NCI-H2081 (cell line): ENCODE measurements at places on chromosomes 6 and 20.

- no peak for DNase-seq
These were observed 37.2 kb upstream of the PLCB1 start for GRCh38 chr20:8094850-8095249.

DNA sequence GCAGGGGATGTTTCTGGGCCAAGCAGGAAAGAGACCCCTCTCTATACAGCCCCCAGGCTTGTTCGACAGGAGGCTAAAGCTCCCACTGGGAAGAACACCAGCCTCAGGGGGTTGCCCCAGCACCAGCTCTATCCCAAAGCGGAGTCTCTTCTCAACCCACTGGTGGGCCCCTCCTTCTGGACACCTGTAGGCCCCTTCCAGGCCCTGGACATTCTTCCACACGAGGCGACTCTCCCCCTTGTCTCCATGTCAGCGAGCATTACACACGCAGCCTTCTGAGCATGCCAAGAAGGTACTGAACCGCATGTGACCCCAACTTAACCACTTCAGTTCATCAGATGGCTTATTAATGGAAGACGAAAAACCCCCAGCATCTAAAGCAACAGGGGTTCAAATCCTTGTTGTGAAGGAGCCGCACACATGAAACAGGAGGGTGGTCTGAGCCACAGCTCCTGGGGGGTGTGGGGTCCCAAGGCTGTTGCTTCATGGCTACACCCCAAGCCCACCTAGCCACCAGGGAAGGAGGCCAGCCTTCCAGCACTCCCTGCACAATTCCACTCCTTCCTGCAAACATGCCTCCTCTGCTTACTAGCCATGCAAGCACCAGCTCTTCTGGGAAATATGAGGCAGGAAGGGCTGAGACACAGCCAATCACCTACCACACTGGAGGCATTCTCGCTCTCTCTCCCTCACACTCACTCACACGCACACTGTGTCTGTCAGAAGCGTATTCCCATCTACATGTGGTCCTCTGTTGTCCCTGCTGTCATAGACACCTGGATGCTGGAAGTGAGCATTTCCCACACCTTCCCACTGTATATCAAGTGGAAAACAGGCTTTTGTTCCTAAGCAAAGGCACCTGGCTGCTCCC is 104.5 kb downstream of the NOL4L start:
- DNase-seq: no peak

DNA sequence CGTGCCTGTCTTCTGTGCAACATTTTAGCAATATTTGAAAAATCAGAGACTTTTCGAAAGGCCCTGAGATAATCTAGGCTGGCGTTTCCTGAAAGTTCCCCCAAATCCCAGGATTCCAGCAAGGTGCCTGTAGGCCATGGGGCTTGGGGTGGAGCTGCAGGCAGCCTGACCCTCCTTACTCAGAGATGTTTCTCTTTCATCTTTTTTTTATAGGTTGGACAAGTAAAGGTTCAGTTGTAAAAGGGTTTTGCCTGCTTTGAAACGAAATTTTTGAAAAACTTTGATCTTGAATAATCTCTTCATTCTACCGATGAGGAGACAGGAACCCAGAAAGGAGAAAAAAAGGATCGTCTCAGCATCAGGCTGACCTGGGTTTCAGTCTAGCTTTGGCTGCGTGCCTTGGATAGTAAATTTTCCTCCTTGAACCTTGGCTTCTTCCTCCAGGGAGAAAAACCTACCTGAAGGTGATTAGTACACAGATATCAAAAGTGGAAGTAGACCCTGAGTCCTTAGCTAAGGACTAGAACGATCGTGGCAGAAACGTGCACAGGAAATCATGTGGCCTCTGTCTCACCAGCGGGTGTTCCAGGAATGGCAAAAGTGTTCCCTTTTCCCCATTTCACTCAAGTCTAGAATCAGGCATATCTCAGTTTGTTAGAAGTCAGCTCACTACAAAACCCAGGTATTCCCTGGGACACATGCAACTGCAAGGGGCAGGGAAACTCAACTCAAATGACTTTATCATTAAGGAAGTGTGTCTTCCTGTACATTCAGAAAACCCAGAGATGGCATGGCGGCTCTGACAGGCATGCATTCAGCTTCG is 128.2 kb upstream of the PTPN1 start:
- no peak for DNase-seq

DNA sequence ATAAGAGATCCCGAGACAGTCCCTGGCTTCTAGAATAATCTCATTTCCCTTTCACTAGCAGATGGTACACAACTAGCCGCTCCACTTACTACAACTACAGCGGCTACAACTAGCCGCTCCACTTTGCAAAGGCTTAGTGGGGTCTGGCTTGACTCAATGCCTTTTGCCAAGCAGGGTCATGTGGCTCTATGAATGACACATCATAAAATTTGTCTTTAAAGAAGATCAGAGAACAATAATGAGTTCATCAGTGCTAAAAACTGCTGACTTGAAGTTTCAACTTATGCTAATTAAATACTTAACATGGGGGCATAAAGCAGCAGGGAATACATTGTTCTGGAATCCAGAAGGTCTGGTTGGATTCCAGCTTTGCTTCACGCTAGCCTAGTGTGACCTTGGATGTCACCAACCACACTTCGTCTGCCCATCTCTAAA is 2.0 kb upstream of the MICAL1 start:
- no peak for DNase-seq

DNA sequence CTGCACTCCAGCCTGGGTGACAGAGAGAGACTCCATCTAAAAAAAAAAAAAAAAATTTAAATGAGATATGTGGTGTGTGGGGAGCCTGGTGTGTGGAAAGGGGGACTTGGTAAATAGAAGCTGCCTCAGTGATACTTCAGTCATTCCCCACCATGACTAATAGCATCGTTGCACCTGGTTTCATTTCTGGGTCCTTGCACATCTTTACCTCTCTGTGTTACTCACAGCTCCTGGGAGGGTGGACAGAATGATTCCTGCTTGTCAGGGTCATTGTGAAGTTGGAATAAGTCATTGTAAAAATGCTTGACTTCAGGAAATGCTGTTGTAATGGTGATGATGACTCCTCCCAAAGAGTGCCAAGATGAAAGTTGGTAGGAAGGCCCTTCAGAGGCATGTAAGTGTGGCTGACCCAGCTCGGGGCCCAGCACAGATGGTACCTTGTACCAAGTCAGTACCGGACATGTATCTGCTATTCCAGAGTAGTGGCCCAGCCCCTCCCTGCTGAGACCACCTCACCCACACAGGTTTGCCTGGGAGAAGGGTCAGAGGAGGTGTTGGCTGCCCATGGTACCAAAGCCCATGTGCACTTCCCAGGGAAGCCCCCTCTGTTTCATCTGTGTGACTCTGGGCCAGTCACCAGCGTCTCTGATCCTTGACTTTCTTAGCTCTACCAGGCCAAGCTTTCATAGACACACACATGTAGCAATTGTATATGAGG is 48.4 kb downstream of the PLAGL2 start:
- no peak for DNase-seq

DNA sequence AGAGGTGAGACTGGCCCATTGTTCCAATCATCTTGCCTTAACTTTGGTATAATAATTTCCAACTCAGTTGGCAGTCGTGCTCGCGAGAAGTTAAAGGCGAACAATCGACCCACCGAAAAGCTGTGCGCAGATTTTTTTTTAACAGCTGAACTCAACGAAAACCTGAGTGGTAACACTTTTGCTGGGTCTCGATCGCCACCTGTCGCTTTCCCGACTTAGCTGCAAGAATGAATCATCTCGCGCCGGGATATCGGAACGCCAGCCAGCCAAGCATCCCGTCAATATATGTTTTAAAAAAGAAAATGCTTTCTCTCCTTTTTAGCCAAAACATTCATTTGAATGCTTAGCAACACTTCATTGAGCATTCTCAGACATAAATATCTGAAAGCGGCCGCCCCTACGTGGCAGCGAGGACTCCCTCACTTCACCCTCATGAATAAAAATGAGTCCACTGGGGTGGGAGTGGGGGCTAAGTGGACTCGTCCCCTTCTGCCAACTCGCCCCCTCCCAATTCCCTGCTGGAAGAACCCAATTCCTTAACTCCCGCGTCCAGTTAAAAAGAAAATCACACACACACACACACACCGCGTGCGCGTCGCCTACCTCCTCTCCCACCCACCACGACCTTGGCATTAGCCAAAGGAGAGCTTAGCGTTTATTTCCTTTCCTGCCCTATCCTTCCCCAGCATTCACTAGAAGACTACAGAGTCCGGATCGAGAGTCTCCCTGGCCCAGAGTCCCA is 1.5 kb downstream of the COL12A1 start:
- DNase-seq: peak; percentile 63

- DNase-seq: no peak
These were observed 17.6 kb upstream of the NT5DC1 start for GRCh38 chr6:116083052-116083451.

- DNase-seq: no peak
These were observed 35.8 kb downstream of the METTL24 start for GRCh38 chr6:110322151-110322873.

- no peak for DNase-seq
These were observed 40.6 kb downstream of the BPIFB4 start for GRCh38 chr20:33119725-33120720.

DNA sequence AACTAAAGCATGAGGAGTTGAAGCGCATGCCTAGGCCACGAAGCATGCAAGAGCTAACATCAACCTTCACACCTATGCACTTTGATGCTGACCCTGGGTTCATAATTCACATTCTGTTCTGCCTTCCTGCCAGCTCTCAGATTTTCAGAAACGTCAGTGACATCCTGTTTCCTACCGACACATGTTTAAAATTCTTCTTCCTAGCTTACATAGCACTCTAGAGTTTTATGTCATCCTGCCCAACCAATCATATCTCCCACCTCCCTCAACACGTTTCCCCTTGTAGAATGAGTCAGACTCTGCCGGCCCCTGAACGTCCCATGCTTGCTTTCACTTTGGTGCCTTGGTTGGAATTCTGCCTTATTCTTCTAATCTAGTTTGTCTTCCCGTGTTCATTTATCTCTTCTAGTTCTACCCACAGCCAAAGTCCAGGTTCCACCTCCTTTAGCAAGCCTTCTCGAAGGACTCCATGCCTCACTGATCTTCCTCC is 97.2 kb upstream of the MAP7 start:
- DNase-seq: no peak

DNA sequence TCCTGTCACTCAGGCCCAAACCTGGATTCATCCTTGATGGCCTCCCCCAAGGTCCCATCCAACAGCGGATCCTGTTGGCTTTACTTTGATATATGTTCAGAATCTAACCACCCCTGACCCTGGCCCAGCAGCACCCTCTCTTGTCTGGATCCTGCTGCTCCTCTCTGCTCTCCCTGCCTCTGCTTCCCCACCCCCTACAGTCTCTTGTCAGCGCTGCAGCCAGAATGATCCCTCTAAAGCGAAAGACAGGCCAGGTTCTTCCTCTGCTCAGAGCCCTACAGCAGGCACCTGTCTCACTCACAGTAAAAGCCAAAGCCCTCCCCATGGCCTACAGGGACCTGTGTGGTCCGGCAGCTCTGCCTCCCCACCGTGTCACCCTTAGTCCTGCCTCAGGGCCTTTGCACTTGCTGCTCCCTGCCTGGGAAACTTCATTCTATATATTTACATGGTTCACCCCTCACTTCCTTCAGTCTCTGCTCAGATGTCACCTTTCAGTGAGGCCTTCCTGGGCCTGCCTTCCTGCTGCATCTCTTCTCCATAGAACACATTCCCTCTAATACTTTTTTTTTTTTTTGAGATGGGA is 37.4 kb upstream of the KCNB1 start:
- DNase-seq: no peak

- no peak for DNase-seq
These were observed 43.8 kb downstream of the ARFGEF2 start for GRCh38 chr20:48965189-48965910.

GRCh38 chr6:160042014-160042773 is 73.3 kb downstream of the IGF2R start:
- DNase-seq: no peak

GRCh38 chr6:30495993-30496392 is 6.7 kb downstream of the HLA-E start:
- DNase-seq: no peak

DNA sequence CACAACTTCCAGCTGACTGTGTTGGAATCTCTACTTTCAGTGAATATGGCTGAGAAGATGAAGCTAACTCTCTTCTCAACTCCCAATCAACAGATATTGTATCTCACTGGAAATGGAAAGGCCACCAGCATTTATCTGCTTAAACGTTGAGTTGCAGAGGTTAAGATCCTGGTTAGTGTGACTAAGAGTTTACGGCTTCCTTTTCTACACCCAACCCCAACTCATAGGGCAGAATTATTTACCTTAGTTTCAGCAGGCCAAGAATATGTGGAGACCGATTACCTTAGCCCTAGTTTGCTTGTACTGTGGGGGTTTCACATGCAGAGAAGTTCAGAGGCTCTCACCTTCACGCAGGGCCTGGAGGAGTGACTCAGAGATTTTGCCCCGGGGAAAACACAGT is 1026.6 kb downstream of the EYS start:
- no peak for DNase-seq

- no peak for DNase-seq
These were observed 20.1 kb upstream of the REPS1 start for GRCh38 chr6:139008117-139008516.

DNA sequence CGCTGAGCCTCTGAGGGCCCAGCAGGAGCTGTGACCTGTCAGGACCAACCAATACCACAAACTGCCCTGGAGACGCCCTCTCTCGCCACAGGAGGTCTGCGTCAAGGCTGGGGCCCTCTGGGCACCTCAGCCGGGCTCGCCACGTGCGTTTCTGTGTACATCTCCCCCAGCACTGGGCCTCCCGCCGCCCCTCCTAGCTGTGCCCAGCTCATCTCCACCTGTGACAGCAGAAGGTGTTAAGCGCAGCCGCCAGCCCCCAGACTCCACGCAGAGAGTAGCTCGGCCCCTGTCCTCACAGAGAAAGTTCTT is 91.4 kb downstream of the TAF4 start:
- DNase-seq: no peak

- DNase-seq: no peak
These were observed 37.0 kb upstream of the XRN2 start for GRCh38 chr20:21266191-21266536.

DNA sequence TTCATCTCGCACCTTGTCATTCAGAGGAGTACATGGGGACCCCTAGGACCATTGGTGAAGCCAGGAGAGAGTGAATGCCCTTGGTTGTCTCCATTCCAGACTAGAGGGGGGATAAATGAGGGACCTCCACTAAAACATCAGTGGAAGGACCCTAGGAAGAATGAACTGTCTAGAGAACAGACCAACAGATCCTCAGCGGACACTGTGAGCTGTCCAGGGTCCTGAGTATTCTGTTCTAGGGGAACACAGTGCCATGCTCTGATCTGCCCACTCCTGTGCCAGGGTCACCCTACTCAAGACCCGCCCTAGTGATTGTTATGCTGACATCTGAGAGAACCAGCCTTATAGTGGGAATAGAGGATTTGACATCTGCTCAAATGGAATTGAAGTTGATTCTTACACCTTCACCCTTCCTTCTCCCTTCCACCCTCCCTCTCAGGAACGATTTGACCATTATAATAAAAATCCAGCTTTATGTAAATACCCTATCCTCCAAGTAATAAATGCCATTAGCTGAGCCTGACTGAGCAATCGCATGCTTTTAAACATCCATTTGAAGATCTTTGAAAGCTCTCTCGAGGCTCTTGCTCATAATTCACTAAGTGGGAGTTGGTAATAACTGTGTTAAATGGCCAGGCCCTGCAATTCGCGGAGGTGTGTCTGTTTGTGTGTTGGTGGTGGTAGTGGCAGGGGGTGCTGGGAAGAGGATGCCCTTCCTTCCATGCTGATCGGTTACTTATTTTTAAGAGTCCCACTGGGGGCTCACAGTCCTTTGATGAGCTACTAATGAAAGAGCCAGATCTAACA is 43.6 kb upstream of the SLC32A1 start:
- no peak for DNase-seq
